ENCODE measurements at places on chromosomes 4 and X. TPM values are rescaled to one million over a fixed set of nuclear protein-coding genes. Genes with fewer than 3 reads are reported as not detected.

The GYG2 gene
- total RNA-seq, result 3.2 TPM

The PSAPL1 gene
- not detected for total RNA-seq

The SSX4 gene
- total RNA-seq, result not detected

The OPN1MW3 gene
- not detected for total RNA-seq

The BRS3 gene
- total RNA-seq, result not detected

The HAND2 gene
- not detected for total RNA-seq

DNA sequence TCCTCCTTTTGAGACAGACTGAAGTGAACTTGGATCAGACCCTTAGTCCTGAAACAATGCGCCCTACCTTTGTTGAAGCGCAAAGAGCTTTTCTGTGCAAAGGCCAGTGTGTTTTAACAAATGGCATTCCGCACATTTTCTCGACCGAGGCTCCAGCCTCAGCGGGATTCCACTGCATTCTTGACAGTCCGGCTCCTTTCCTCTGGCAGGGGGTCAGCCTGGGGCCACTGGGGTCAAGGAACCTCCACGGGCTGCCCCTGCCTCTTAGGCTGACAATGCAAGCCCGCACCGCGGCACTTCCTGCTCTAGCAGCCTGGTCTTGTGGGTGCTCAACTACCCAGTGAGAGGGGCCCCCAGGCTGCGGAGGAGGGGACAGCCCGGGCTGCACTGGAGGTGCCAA lies 47.2 kb upstream of the TFDP3 start:
- peak; percentile 67 for DNase-seq

DNA sequence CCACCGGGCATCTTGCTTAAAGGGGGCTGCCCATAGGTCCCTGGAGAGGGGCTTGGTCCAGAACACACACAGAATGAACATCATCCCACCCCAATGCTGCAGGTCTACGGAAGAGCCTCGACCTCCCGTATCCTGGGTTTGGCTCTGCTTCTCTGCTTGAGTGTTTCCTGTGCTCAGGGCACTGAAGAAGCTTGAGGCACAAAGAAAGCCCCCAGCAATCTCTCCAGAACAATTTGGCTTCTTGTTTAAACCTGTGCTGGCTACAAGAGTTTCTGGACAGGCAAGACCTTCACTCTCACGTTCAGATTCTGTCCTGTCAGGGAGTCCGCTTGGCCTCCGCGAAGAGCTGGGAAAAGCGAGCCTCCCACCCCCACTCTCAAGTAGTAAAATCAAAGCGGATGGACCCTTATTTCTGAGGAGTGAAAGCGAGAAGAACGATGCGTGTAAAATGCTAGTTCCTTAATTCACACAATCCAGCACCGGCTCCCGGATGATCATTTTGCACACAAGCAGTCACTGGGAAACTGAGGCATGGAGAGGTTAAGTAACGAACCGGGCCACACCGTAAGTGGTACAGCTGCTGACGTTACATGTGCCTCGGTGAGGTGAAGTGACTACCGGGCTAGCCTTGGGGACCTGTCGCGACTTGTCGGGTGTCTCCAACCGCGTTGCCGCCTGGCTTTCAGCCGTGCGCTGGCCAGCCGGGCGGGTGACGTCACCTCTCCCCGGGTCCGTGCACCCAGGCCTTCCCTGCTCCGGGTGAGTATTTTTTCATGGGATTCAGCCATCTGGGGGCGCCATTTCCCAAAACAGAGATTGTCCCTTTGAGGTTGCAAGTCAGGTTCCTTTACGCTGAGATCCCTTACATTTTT lies 3.1 kb upstream of the SFRP2 start:
- DNase-seq, result peak; percentile 23

- DNase-seq, result no peak
These were observed 344.4 kb downstream of the NR3C2 start for GRCh38 chr4:148097801-148098200.

- DNase-seq, result no peak
These were observed 19.0 kb downstream of the MRPL1 start for GRCh38 chr4:77881460-77882295.

DNA sequence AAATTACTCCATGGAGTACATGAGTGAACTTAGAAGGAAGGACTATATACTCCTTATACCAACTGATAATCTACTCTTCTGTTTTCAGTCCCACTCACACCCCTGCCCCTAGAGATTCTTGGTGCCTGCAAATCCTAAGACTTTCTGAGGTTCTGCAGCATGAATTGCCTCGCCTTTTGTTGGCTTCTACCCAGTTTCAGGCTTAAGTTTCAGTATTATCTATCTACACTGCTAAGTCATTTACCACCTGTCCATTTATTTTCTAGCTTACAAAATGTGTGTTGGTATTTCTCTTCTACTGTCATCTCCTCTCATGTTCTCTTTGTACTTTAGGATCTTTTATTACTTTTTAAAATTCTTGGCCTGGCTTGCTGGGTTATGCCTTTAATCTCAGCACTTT lies 94.4 kb upstream of the AMOT start:
- no peak for DNase-seq

All from renal cortical epithelial cell (primary cell).